ENCODE measurements at places on chromosomes 13 and 19.

DNA sequence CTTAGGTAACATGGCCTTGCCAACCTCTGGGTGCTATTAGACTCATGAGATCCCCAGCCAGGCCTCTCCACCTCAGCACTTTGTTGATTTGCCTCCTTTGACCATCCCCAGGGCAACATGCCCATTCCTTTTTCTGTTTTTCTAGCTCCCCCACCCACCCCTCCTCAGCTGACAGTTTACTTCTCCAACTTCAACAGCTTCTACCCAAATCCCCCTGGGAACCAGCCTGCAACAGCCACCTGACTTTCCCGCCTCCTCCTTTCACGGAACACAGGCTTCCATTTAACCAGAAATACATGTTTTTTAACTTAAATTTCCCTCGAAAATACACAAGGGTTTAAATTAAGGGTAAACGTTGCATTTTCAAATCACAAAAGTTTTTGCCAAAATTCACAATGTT, 117.3 kb downstream of the DLEU7 start:
- DNase-seq, result no peak

DNA sequence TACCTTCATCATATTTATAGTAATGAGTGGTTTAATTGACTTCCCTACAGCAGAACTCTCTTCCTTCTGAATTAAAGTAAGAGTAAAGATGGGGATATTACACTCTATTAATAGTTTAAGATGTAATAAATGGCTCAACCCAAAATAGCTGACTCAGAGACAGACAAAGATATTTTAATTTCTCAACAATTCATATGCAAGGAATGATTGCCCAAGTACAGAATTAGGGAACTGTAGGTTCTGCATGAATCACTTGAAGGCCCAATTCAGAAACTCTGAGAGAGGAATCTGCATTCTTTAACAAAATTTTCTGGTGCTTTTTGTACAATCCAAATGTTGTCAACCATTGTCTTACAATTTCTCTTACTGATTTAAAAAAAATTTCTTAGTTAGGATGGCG, 42.9 kb upstream of the PCDH9 start:
- no peak for DNase-seq

DNA sequence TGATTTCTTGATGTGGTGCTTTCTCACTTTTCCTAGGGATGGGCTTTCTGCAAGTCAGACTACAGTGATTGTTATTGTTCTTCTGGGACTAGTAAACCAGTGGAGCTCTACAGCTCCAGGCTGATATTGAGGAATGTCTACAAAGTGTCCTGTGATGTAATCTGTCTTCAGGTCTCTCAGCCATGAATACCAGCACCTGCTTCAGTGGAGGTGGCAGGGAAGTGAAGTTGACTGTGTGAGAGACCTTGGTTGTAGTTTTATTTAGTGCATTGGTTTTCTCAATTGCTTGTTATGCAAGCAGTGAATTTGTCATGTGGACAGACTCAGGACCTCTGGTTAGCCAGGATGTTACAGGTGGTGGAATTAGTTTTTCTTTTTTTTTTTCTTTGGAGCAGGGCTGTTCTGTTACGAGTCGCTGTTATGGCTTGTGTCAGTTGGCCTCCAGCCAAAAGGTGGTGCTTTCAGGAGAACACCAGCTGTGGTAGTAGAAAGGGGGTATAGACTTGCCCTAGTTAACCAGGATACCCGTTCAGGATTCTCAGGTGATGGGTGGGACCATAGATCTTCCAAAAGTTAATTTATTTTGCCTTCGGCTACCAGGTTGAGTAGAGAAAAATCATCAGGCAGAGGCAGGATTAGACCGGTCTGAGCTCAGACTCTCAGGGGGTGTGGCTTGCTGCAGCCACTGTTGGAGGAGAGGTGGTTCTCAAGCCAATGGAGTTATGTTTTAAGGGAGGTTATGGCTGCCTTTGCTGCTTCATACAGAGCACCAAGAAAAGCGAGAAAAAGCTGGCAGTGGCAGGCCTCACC, 11.9 kb upstream of the ZNF675 start:
- no peak for DNase-seq

- DNase-seq, result no peak
These were observed 10.1 kb upstream of the ACER1 start for GRCh38 chr19:6343462-6343861.

- DNase-seq, result no peak
These were observed 281.9 kb downstream of the RBM26 start for GRCh38 chr13:79124183-79124582.

- DNase-seq, result no peak
These were observed 113.6 kb downstream of the ATP11A start for GRCh38 chr13:112803422-112803821.

DNA sequence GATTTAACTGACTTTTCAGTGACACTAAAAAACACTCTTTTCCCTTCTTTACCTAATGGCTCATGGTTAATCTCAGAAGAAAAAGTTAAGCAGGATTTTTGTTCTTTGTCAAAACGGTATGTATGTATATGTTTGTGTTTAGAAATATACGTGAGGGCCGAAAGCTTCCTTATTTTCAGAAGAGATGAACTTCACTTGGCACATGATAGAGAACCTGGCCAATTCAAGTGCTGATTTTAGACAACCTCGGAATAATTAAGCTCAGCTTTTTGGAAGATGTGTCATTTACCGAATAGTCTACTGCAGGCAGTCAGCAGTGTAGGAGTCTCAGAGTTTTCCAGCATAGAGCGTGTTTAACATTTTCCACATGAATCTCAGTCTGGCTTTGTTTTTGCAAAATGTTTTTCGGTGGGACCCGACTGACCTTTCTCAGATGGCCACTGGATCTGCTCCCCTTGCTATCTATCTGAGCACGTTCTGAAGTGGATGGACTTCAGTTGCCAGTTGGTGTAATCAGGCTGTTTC, 4.6 kb downstream of the RNASEH2B start:
- DNase-seq, result no peak

DNA sequence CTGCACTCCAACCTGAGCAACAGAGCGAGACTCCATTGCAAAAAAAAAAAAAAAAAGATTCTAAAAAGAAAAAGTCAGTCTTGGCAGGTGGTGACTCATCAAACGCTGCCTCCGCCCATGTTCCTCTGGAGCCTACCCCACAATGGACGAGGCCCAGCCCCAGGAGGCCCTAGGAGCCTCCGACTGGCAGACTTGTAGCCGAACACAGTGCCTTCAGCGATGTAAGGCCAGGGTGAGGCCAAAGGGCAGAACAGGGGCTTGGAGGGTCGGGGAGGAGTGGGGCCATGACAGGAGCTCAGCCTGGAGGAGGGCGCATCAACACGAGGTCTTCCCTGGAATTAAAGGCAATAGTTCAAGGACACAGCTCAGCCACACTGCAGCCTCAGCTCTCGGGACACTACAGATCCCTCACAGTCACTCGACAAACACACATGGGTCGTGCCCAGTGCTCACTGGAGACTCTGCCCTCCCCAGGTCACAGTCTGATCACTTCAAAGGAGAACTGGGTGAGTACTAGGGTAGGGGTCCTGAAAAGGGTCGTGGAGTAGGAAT, 5.1 kb downstream of the USE1 start:
- no peak for DNase-seq

DNA sequence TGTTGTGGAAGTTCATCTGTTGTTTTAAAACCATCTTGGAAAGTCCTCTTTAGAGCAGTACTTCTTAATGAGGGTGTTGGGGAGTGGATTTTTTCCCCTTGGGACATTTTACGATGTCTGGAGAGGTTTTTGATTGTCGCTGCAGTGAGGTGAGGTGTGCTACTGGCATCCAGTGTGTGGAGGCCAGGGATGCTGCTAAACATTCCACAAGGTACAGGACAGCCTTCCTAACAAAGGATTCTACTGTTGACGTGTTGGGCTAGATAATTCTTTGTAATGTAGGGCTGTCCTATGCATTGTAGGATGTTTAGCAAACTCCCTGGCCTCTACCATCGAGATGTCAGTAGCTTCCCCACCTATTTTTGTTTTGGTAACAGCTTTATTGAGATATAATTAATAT, 33.3 kb downstream of the NAA16 start:
- DNase-seq, result no peak

DNA sequence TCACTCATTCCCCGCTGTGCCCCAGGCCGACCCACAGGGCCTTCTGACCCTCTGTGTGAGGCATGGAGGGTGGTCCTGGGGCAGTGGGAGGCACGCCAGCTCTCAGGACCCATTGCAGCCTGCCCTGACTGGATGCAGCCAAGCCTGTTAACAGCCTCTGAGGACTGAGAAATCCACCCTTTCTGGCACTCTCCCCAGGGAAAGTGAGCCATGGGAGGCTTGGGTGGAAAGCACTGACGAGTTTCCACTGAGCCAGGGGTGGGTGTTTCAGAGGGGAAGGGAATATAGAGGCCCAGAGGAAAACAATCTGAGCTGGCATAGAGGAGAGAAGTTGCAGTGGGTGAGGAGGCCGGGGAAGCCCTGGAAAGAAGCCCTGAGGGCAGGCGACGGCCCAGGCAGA, 30.6 kb upstream of the SLC7A10 start:
- DNase-seq, result no peak

- no peak for DNase-seq
These were observed 43.7 kb upstream of the ENOX1 start for GRCh38 chr13:43830497-43830881.

DNA sequence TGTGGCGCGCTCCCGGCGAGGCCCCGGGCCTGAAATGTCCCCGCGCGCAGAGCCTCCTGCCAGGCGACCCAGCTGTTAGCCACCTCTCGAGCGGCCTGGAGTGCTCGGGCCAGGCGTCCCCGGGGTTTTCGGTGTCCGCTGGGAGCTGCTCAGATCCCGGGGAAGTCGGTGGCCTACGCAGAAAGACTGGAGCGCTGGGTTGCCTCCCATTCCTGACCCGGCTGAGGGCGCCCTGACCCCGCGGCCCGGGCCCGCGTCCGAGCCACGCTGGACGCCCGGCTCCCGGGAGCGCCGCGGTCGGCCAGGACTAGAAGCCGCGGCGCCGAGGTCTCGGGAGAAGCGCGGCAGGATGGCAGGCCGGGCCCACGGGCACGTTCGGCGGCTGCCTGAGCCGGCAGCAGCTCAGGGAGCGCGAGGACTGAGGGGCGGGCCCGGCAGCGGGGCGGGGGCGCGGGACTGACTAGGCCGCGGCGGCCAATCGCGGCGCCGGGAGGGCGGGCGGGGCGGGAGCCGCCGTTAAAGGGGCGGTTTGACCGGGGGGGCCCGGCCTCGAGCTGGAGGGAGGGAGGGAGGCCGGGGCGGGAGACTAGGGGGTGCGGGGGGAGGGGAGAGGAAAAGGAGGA, 1.3 kb upstream of the ZIC2 start:
- no peak for DNase-seq

- DNase-seq, result no peak
These were observed at the start of gene ARHGEF7 for GRCh38 chr13:111115061-111115964. TSS of gene ARHGEF7 (plus strand) at chr13:111115310. CDS start at chr13:111115527, 217 bp downstream.

- no peak for DNase-seq
These were observed 2.0 kb downstream of the ZBTB7A start for GRCh38 chr19:4064496-4065260.

DNA sequence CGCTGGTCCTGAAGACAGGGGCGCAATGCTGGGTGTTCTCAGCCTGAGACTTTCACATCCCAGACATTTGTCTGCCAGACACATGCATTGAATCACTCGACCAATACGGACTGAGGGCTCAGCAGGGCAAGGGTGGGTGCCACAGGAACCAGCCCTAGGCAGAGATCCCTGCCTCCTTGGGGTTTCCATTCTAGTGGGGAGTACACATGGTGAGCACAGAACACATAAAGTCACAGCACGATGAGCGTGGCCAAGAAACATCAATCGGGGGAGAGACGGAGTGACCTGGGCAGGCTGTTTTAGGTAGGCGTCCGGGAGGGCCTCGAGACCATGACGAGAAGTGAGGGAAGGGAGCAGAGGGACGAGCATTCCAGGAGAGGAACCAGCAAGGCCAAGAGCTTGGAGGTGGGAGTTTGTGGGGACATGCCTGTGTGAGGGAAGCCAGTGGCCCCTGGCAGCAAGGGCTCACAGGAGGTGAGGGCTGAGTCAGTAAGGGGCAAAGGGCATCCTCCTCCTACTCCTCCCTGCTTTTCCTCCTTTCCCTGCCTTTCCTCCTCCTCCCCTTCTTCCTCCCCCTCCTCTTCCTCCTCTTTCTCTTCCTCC, 126.3 kb upstream of the PEG3 start:
- no peak for DNase-seq

DNA sequence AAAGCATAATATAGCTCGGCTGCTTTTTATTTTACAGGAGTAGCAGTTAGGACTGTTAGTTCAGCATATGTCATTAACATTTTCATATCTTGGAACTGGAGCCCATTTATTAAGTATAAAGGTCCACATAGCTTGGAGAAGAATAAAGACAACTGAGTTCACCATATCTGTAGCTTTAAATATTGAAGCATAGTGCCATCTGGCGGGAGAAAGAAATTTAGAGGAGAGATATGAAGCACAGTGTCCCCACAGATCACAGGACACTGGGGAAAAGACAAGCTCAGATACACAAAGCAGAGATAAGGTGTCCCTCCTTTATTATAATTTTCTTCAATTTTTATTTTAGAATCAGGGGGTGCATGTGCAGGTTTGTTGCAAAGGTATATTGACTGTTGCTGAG, 104.7 kb upstream of the FREM2 start:
- DNase-seq, result no peak

GRCh38 chr19:6062961-6063575, 47.2 kb downstream of the RFX2 start:
- DNase-seq, result no peak

- DNase-seq, result no peak
These were observed 671 bp downstream of the ZDHHC20 start for GRCh38 chr13:21458451-21458812.

DNA sequence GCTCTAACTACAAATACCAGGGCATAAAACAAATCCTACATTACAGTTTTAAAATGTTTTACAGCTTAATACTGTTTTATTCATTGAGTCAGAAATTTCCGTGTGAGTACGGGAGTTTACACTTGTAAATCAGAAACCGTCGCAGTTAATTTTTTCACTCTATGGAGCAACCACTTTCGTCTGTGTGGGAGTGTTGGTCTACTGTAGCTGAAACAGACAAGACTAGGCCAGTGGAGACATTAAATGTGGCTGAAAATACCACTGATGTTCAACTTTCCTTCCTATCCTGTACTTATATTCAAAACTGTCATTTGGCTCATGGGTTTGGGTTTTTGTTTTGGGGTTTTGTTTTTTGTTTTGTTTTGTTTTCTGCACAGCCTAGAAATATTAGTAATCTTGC, 268.7 kb downstream of the DCT start:
- DNase-seq, result no peak

DNA sequence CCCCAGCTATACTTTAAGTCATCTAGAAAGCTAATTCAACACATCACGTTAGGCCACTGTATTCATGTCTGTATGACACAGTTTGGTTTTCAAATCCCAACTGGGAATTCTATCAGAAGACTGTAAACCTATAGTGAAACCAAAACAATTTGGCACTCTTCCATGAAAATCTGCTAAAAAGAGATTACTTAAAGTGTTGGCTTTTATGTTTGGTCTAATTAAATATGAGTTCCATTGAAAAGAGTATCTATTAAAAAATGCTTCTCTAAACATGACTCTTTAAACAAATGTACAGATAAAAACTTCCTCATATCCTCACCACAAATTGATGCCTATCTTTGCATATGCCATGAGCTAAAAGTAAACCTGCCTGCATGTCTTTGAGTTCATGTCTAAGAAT, 25.4 kb downstream of the PCDH9 start:
- no peak for DNase-seq

DNA sequence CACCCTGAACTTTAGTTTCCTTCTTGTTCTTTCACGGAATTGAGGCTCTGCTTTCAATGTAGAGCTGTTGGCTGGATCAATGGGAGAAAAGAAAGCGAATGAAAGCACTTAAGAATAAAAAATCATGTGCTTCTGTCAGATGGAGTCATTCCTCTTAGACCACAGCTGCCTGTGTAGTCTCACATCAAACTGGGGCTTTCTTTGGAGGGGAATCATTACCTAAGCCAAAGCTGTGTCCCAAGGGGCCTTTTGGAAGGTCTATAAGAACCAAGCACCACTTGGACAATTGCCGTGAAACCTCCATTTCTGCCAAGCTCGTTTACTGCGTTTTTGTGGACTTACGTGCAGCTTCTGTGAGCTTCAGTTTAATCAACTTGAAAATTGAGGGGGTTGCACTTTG, 44.2 kb upstream of the RNF113B start:
- DNase-seq, result no peak
